ENCODE measurements at places on chromosomes 2 and 18.

- DNase-seq: no peak
Observed at GRCh38 chr2:201357221-201357620, at the start of gene FLACC1. TSS of gene FLACC1 (minus strand) at chr2:201357345. CDS start at chr2:201351404, 5,941 bp downstream.

GRCh38 chr18:62183578-62184195, 3.2 kb downstream of the PIGN start:
- DNase-seq: no peak

- no peak for DNase-seq
Observed at GRCh38 chr2:197197895-197198311, 112.7 kb downstream of the ANKRD44 start.

- no peak for DNase-seq
Observed at GRCh38 chr2:145751629-145752028, 1231.7 kb upstream of the ZEB2 start.

GRCh38 chr18:56026509-56026908, 438.5 kb upstream of the TCF4 start:
- no peak for DNase-seq

DNA sequence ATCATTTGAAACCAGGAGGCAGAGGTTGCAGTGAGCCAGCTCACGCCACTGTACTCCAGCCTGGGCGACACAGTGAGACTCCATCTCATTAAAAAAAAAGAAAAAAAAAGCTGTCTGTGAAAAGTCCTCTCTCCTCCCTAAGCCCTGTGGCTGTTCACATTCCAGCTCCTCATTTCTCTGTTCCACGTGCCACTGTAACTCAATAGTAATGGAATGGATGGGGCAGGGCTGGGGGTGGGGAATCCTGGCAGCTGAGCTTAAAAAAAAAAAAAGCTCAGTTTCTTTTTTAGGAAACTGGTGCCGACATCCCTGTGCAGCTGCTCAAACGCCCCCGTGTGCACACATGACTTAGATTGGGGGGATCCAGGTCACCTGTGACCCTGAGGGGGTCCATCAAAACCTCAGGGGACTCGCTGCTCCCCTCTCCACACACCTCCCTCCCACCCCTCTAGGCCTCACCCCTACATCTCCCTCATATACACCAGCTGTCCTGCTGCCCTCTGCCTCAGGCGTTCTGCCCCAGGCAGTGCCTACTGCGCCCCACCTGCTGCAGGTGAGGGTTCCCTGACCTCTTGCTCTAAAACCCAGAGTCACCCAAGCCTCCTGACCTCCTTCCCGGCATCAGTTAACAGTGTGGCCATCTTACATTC, 255.4 kb downstream of the AGAP1 start:
- no peak for DNase-seq

Data from activated T-cell treated with anti-CD3 and anti-CD28 coated beads, Interleukin-2, amount 50 U/mL, for 1 hour (primary cell).